Activated CD8-positive, alpha-beta T cell treated with anti-CD3 and anti-CD28 coated beads, Interleukin-2, amount 10 ng/mL, durations not matched to agents 7 days and 5 days (primary cell): ENCODE measurements at places on chromosomes 2 and 18.

GRCh38 chr2:166516712-166517303, 22.8 kb upstream of the SCN7A start:
- no peak for DNase-seq

- no peak for DNase-seq
Measured at GRCh38 chr2:218002845-218003180, at the start of gene TNS1. TNS1 (minus strand) TSS chr2:218002995; CDS start chr2:218002872, 123 bp downstream.

DNA sequence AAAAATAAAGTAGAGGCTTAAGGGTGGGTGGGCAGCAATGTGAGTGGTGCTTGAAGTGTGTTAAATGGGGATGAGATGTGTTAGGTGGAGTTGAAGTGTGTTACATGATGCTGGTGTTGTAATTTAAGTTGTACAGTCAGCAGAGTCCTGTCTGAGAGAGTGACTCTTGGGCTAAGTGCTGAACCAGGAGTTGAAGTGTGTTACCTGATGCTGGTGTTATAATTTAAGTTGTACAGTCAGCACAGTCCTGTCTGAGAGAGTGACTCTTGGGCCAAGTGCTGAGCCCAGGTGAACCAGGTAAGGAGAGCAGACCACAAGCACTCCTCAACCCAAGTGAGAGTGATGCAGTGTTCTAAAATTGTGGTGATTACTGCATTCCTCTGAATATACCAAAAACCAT, 40.6 kb downstream of the LCLAT1 start:
- DNase-seq = no peak

DNA sequence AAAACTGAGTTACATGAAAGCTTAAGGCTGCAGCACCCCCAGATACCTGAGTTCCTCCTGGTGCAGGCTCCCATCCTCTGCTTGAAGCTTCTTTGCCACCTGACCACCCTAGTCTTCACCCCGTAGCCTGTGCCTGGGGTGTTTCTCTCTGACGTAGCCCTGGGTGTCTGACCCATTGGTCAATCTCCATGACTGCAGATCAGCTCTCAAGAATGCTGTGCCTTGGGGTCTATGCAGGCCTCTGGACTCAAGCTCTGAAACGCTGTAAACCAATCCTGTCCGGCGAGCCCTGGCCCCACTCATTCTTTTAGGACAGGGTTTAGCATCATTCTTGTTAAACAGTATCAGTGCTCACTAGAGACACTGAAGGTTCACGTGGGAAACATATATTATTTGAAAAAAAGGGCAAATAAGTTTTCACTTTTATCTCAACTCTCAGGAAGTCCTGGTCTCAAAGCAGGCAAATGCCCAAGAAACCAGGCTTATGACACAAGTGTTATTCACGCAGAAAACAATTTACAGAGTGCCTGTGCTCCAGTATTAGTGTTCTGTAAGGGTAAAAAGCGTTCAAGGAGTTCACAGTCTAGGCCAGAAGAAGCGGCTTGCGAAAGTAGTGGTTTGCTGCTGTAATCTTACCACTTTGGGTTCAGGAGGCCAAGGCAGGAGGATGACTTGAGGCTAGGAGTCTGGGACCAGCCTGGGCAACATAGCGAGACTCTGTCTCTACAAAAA, 22.8 kb upstream of the PPP4R1 start:
- DNase-seq = no peak

- DNase-seq = no peak
Measured at GRCh38 chr2:16853088-16853487, 187.5 kb upstream of the CYRIA start.

DNA sequence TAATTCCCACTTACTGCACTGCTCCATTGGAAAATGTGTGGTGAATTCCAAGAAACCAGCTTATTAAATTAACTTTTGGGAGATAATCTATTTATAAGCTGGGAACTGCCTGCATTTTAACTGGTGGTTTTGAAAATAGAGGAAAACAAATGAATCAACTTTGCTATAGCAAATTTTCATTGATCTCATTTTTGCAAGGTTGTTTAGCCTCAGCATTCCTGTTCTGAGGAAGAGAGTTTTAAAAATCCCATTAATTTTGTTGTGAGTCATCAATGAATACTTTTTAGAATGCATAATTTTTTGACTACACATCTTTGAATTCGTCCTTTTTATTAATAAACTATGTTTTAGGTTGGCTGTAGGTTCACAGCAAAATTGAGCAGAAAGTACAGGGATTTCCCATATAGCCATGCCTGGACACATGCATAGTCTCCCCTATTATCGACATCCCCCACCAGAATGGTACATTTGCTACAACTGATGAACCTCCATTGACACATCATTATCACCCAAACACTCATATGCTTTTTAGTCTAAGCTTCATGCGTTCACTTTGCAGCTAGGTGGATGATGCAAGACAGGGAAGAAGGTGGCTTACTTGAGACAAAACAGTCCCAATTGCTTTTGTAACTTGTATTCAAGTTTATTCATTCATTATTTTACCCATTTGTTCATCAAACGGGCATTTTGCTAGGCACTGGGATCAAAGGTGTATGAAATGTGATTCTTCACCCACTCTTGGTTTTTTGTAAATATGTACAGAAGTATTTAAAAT, 106.9 kb downstream of the ZNF521 start:
- no peak for DNase-seq

GRCh38 chr2:216860426-216861137, 718 bp upstream of the TNP1 start:
- no peak for DNase-seq

DNA sequence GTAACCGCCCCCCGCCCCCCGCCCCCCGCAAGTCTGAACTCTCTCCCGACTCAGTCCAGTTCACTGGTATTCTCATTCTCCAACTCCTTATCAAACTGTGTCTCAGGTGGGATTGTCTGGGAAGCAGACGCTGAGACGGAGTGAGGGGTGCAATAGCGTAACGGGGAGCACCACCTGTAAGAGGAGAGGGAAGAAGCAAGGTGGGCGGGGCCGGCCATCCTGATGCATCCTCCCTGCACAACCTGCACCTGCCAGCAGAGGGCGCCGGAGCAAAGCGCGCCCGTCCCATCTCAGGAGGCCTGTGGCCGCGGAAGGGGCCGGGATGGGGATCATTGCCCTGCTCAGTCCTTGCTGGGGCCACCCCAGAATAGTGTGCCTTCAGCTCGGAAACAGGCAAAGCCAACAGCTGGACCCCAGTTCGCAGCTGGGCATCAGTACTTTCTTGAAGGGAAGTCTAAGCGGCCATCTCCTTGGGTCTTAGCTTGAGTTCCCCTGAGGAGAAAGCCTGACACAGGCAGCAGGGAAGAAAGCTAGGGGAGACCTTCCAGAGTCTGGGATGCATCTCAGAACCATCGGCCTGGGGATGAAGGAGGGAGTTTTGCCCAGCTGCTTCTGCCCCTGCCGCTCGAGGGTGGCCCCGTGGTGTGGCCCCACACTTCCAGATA, 208.0 kb downstream of the TFCP2L1 start:
- peak; percentile 75 for DNase-seq

DNA sequence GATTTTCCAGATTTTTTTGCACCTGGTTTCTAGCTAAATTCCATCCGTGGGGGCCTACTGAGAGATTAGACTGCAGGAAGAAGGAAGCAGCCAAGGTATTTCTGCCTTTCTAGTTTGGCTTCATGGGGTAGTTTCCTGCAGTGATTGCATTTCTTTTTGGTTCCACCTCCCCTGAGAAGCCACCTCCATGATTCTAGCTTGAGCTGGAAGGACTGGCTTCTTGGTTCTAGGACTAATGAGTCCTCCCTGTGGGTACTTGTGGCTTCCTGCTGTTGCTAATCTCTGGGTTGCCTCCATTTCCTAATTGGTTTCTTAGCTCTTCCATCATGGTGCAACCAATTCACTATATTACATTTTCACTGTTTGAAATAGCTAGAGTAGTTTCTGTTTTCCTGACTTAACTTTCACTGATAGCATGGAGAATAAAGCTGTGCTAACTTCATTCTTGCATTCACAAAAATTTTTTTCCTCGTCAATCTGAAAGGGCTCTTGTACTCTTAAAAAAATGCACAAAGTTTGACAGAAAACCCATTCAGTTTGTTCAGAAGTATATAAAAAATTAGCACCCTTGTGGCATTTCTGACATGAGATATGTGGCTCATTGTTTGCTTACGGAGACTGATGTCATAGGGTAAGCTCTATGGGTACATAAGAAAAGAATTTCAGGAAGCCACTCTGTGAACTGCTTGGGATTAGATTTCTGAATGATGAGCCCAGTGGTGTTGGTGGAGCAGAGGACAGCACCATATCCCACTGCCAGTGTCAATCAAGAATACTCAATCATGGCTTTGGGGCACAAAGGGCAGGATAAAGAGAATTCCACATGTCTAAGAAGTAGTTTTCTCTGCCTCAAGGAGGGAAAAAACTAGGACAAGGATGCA, 242.8 kb upstream of the RBMS1 start:
- DNase-seq = no peak

- no peak for DNase-seq
Measured at GRCh38 chr2:84643991-84644390, 127.7 kb downstream of the DNAH6 start.

DNA sequence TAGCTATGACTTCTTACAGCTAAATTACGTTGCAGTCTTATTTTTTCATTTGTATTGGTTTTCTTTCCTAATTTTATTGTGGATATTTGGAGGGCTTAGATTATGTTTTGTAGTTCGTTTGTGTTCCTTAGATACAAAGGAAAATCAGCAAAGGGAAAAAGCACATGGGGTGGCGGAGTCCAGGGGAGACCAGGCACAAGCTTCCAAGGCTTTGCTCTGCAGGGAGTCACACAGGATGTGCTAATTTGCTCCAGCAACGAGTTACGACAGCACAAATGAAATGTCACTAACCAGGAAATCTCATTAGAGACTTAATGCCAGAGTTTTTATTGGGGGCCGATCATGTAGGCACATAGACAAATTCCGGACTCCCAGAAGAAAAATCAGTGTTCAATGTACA, 60.5 kb upstream of the CABYR start:
- DNase-seq = no peak

DNA sequence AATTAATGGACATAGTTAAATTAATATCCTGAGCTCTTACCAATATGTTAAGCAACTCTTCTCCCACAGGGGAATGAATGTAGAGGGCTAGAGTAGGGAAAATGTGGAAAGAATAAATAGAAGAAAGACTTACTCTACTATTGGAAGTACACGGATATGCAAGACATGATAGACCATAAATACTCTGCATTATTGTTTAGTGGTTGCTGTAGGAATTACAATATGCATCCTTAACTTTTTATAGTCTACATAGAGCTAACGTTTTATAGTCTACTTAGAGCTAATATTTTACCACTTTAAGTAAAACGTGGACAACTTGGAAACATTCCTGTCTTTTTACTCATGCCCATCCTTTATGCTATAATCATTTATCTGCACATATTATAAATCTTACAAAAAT, 163.8 kb upstream of the GALNT5 start:
- no peak for DNase-seq

GRCh38 chr2:207255565-207256470, 90.1 kb upstream of the KLF7 start:
- DNase-seq = no peak

DNA sequence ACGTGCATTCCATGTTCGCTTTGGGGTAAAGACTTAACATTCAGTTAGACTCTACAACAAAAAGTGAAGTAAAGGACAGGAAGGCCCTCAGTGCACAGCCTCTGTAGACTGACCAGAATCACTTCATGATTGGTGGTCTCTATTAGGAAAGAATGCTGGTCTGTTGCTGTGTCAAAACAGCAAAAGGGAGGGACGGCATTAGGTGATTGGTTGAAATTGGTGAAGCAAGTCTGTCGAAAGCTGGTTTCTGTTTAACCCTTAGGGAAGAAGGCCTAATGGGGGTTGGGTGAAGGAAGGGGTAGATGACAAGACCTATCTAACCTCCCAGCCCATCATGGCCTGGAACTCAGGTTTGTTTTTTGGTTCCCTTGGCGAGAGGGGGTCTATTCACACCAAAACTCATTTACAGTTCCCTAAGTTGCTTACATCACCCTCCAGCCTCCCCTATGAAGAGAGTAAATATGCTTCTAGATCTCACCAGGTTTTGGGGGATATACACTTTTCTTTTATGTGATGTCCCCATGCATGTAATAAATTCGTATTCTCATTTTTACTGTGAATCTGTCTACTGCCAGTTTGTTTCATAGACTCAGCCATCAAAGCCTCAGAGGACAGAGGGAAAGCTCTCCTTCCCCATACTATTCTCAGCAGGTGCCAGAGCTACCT, 65.6 kb downstream of the TMEM17 start:
- no peak for DNase-seq

- DNase-seq = no peak
Measured at GRCh38 chr18:39741755-39742466, 2176.3 kb upstream of the CELF4 start.

DNA sequence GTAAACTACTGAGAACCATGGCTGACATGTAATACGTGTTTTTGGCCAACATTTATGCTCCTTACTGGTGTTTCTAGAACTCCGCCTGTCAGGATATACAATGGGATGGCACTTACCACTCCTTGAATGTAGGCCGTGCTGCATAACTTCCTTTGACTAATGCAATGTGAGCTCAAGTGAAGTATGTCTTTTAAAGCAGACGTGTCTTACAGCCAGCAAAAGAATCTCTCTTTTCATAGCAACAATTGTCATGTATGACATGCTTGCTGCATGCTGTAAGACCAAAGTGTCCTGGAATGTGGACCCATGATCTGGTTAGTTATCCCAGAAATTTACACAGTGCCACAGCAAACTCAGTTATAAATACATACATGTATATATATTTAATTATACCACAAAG, 1202.7 kb upstream of the PIK3C3 start:
- DNase-seq = no peak

DNA sequence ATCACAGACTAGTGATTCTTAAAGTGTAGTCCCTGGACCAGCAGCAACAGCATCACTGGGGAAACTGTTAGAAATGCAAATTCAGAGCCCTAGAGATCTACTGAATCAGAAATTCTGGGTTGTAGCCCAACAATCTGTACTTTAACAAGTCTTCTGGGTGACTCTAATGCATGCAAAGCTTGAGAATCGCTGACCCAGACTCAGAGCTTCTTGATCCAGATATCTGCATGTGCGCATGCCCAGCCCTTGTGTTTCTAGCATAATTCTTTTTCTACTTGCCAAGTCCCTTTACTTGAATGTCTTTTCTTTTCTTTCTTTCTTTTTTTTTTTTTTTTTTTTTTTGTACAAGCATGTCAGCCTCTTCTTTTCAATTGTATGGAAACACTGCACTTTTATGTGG, 60.4 kb downstream of the FIGN start:
- DNase-seq = no peak

- DNase-seq = no peak
Measured at GRCh38 chr2:32622570-32623310, 5.1 kb upstream of the TTC27 start.

DNA sequence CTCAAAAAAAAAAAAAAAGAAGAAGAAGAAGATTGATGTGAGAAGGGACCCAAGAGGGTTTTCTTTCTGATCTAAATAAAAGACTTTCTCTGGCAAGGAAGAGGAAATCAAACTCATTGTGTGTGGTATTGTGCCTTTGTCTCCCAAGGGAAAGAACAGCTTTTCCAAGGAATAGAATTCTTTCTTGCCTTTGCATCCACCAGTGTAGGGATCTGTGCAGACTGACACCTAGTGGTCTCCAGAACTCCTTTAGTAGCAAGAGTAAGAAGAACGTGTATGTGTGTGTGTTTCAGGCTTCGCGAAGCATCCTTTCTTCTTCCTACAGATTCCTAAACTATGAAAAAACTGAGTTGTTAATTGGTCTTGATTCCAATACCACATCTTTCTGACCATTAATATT, 33.5 kb upstream of the CRIM1 start:
- no peak for DNase-seq
